ENCODE measurements at places on chromosomes 4 and X. TPM values are rescaled to one million over a fixed set of nuclear protein-coding genes. Genes with fewer than 3 reads are reported as not detected.

The TCEAL6 gene
- polyA plus RNA-seq: not detected

The SRPX2 gene
- 47.3 TPM for polyA plus RNA-seq

- no peak for DNase-seq
Measured at GRCh38 chr4:123191728-123192127, 204.9 kb upstream of the SPRY1 start.

DNA sequence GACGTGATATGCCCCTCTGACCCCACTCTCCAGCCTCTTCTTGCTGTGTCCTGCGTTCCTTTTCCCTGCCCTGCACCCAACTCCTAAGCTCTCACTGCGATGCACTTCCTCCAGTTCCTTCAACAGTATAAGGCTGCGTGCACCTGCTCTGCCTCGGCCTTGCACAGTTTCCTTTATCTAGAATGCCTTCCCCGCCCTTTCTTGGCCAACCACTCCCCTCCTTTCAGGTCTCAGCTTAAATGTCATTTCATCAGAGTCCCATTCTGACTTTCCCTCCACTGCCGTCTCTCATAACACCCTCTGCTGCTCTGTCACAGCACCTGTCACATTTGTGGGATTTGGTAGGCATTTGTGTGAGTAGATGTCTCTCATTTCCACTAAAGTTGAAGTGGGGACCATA is 58.4 kb upstream of the NEIL3 start:
- no peak for DNase-seq

DNA sequence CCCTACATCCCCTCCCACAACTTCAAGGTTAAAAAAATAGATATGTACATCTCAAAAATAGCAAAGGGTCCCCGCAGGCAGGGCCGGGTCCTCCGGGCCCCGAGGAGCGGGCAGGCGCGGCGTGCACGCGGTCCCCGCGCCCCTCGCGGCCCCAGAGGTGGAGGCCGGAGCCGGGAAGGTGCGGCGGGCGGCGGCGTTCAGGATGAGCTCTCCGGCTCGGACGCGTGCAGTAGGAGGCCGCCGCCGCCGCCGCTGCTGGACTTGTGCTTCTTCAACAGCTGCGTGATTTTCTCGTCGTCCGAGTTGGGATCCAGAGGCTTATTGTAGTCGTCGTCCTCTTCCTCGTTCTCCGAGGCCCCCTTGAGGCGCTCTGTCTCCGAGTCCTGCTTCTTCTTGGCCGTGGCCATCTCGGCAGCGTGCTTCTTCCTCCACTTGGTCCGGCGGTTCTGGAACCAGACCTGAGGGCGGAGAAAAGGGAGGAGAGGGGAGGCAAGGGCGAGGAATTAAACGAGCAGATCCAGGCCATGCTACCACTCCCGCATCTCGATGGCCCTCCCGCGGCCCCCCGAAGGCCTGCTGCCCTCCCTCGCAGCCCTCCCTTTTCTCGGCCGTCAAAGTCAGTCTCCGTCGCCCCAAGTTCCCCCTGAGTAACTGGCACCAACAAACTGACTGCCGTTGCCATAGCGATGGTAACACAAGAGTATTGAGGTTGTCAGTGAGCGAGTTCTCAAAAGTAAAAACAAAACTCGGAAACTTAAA is 5.8 kb downstream of the NKX6-1 start:
- no peak for DNase-seq

Data from BJ (cell line).